ENCODE measurements at places on chromosomes 7 and 10. TPM values are rescaled to one million over a fixed set of nuclear protein-coding genes. Genes with fewer than 3 reads are reported as not detected.

Gene LRIT2
- total RNA-seq = not detected

Gene MRLN
- not detected for total RNA-seq

DNA sequence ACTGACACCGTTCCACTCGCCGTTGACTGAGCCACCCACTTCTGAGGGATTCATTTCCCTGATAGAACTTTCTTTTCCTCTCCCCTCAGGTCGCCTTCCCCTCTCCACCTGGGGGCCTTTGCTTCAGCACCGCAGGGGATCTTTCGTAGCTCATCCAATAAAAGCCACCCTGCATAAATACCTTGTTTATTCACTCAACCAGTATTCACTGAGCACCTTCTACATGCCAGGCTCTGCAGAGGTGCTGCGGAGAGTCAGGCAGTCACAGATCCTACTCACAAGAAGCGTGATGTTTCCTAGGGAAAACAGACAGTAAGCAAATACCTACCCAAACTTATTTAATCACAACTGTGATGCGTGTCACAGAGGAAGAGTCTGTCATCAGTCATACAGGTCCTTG is 127.7 kb downstream of the TEX36 start:
- H3K27ac ChIP-seq = no peak overlapping the region
- H3K36me3 ChIP-seq = no peaks in the 10 kb centered on the region
- H3K4me3 ChIP-seq = no peak overlapping the region
- no peak for DNase-seq
- no peaks in the 10 kb centered on the region for H3K4me1 ChIP-seq
- no peaks in the 10 kb centered on the region for H3K27me3 ChIP-seq

GRCh38 chr7:67455508-67455907 is 458.9 kb downstream of the TYW1 start:
- no peak for DNase-seq
- H3K4me1 ChIP-seq = no peaks in the 10 kb centered on the region
- H3K4me3 ChIP-seq = no peak overlapping the region

DNA sequence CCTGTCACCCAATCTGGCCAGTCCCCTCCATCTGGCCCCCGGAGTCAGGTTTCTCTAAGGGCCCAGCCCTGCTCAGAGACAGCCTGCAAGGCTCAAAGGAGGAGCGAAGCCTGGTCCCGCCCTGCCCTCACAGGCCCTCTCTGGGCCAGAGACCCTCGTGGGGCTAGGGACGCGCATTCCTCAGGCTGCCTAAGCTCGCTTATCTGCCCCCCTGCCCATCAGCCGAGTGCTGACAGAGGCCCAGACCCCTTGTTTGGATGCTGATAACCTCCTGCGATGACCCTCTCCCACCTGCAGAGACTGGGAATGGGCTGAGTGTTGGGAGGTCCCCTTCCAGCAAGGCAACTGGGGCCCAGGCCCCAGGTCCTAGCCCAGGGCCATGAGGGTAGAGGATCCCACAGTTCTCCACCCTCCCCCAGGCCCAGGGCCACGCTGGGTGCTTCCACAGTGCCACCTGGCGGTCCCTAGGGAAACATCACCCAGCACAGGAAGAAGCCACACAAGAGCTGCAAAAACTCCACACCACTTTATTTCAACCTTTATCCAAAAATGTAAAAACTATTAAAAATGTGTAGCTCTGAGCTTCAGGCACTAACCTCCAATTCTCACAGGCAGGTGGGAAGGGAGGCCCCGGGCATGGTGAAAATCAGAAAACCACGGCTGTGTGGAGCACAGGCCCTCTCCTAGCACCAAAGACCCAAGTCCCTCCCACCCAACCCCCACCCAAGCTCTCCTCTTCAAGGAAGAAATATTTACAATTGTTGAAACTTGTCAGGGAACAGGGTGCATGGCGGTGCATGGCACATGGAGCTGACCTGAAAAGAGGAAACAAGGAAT is 2.2 kb downstream of the NPM3 start:
- DNase-seq = peak; percentile 81
- H3K4me3 ChIP-seq = peak overlapping the region; percentile 9
- H3K4me1 ChIP-seq = peaks cover 57% of the 10 kb centered on the region

GRCh38 chr10:21523557-21524008 is 1.9 kb downstream of the SKIDA1 start:
- H3K4me3 ChIP-seq = no peak overlapping the region
- peaks cover 74% of the 10 kb centered on the region for H3K27me3 ChIP-seq

Gene KLF14
- not detected for total RNA-seq

DNA sequence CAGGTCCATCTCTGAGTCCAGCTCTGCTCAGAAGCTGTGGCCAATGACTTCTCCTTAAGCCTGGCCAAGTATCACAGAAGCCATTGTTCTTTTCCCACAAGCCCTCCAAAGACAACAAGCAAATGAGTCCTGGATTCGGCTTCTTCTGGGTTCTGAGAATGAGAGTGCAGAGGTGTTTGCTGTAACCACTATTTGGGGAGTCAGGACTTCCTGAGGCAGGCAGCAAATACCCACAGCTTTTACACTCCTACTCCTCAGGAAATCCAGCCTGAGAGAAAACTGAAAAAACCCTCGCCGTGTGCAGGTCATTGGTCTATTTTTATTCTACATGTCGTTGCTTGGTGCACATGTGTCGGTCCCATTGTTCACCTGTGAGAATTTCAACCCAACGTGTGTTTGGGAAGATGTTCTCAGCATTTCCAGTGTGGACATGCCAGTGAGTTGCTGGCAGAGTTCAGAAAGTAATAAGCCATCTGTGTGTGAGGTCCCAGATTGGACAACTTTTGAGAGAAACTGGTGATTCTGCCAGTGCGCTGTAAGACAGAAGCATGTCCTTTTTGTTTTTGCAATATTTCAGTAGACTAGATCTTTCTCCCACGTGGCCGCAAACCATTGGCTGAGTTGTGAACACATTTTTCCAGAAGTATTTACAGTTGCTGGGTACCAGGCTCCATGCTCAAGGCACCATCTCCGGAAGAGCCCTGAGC is 121.6 kb upstream of the LYZL2 start:
- peak overlapping the region; percentile 41 for H3K4me3 ChIP-seq
- peak; percentile 33 for DNase-seq
- peak overlapping the region; percentile 58 for H3K27ac ChIP-seq
- H3K27me3 ChIP-seq = no peaks in the 10 kb centered on the region
- peaks cover 37% of the 10 kb centered on the region for H3K4me1 ChIP-seq

DNA sequence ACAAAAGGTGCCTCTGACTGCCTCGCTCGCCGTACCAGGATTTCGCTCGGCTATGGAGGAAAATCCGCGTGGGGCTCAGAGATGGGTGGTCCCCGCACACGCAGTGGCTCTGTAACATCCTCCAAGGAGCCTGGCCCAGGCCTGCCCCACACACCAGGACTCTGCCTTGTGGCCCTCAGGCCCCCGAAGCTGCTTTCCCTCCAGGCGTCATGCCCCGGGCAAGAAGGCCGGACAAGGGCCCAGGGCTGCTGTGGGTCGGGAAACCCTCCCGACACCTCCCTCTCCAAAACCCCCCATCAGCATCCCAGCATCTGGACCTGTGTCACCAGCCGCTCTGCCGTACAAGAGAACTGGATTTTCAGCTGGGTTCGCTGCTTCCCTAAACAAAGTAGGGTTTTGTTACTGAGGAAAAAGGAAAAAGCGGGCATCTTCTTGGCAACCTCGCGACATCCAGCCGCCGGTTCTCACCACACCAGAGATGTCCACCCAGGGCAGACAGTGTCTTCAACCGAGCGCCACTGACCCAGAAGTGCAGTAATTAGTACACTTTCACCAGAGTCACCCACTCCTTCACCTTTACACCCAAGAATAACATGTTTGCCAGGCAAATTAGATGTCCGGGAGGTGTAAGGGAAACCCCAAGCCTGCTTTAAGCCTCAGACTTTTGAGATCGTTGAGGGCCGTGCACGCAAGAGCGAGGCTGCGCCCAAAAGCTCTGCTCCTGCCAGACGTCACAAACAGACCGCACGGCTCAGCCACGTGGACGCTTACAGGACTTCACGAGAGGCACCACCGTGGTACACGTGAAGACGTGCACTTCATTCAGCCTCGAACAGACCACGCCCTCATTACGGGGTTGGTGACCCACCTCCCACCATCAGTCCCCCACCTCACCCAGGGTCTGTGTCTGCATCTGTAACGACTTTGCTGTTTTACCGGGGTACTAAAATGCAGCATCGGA is 62.2 kb downstream of the DIP2C start:
- H3K27me3 ChIP-seq = peaks cover 6% of the 10 kb centered on the region
- no peak overlapping the region for H3K27ac ChIP-seq
- H3K36me3 ChIP-seq = no peaks in the 10 kb centered on the region
- H3K4me3 ChIP-seq = no peak overlapping the region
- DNase-seq = no peak
- H3K4me1 ChIP-seq = peaks cover 8% of the 10 kb centered on the region

DNA sequence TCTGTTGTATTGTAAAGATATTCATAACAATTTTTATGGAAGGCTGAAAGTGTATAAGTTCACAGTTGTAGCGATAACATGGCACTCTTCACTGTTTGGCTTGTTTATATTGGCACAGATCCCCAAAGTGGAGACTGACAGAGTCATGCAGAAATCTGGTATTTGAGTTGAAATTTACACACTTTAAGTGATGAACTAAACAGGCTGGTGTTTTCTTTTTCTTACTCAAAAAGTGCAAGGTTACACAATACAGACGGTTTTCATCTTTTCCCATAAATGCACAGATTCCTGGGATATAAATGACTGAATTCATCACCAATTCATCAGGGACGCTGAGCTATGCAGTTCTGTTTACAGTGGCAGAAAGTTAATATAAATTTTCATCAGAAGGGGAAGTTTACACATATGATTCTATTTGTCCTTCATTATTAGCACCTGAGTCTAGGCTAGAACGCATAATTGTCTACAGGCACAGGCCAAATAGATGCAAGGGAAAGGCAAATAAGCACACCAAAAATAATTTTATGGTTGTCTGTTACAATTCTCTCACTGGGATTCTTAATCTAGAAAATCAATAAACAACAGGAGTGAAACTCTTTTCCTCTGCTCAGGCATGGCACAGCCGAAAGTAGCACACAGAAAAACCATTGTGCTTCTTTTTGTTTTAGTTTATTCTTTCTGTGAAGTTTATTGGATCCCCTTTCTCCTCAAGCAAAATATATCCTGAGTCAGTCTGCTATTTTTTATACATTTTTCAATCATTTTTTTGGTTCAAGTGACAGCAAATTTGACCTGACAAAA is 88.0 kb downstream of the FOXP2 start:
- H3K27ac ChIP-seq = no peak overlapping the region
- no peak overlapping the region for H3K4me3 ChIP-seq
- no peaks in the 10 kb centered on the region for H3K4me1 ChIP-seq
- no peaks in the 10 kb centered on the region for H3K36me3 ChIP-seq
- no peak for DNase-seq

GRCh38 chr7:152313831-152314604 is 121.8 kb downstream of the KMT2C start:
- peaks cover 10% of the 10 kb centered on the region for H3K4me1 ChIP-seq
- DNase-seq = no peak
- no peaks in the 10 kb centered on the region for H3K27me3 ChIP-seq
- H3K27ac ChIP-seq = no peak overlapping the region
- H3K4me3 ChIP-seq = no peak overlapping the region
- peaks cover 27% of the 10 kb centered on the region for H3K36me3 ChIP-seq

Gene NEURL1
- 1.1 TPM for total RNA-seq

GRCh38 chr7:33841705-33842129 is 63.6 kb upstream of the BMPER start:
- DNase-seq = no peak
- no peaks in the 10 kb centered on the region for H3K27me3 ChIP-seq
- H3K4me1 ChIP-seq = no peaks in the 10 kb centered on the region
- no peak overlapping the region for H3K4me3 ChIP-seq

DNA sequence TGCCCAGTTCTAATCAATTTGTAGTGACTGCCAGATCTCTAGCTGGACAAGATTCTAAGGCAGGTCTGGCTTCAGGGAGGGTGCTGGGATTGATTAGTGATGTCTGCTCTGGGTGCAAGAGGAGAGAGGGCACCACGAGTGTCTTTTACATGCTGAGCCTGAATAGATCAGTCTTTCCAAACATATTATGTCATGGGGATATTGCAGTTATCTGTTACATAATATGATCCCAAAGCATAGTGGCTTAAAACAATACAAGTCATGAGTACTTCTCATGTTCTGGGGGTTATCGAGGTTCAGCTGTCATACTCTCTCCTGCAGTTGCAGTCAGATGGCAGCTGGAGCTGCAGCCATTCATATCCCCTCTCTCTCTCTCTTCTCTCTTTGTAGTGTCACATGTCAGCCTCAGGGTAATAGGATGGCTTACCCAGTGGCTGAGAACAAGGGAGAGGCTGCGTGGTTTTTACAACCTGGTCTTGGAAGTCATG is 26.0 kb downstream of the SLC29A3 start:
- H3K4me3 ChIP-seq = no peak overlapping the region
- H3K36me3 ChIP-seq = no peaks in the 10 kb centered on the region

GRCh38 chr10:124566222-124566888 is 104.7 kb downstream of the LHPP start:
- H3K36me3 ChIP-seq = no peaks in the 10 kb centered on the region
- H3K27me3 ChIP-seq = no peaks in the 10 kb centered on the region
- DNase-seq = no peak
- no peak overlapping the region for H3K27ac ChIP-seq
- no peak overlapping the region for H3K4me3 ChIP-seq

GRCh38 chr7:159105832-159106811 is 38.5 kb downstream of the VIPR2 start:
- no peaks in the 10 kb centered on the region for H3K4me1 ChIP-seq
- H3K4me3 ChIP-seq = no peak overlapping the region
- no peak for DNase-seq
- H3K27ac ChIP-seq = no peak overlapping the region
- H3K36me3 ChIP-seq = no peaks in the 10 kb centered on the region

DNA sequence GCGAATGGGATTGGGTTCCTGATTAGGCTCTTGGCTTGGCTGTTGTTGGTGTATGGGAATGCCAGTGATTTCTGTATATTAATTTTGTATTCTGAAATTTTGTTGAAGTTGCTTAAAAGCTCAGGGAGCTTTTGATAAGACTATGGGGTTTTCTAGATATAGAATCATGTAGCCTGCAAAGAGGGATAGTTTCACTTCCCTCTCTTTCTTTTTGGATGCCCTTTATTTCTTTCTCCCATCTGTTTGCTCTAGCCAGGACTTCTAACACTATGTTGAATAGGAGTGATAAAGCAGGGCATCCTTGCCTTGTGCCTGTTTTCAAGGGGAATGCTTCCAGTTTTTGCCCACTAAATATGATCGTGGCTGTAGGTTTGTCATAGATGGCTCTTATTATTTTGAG is 40.4 kb upstream of the MPP7 start:
- no peaks in the 10 kb centered on the region for H3K27me3 ChIP-seq
- H3K4me3 ChIP-seq = no peak overlapping the region
- H3K36me3 ChIP-seq = peaks cover 52% of the 10 kb centered on the region
- H3K4me1 ChIP-seq = peaks cover 40% of the 10 kb centered on the region
- DNase-seq = no peak
- no peak overlapping the region for H3K27ac ChIP-seq

DNA sequence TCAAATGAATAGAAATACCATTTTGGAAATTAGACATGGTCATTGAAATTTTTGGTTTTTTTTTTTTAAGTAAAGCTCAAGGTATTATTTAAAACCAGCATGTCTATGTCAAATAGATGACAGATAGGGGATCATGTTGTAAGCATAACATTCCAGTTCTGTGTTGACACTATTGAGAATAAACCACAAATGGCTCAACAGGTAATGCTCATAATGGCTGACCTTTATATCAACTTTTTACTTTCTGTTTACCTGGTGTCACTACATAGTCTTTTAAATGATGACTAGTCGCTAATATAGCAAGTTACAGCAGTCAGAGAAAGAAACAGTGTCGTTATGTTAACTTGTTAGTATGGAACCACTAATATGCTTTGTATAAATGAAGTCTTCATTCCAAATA is 616.0 kb downstream of the GATA3 start:
- H3K4me3 ChIP-seq = no peak overlapping the region
- H3K4me1 ChIP-seq = no peaks in the 10 kb centered on the region
- no peak overlapping the region for H3K27ac ChIP-seq
- no peaks in the 10 kb centered on the region for H3K36me3 ChIP-seq
- H3K27me3 ChIP-seq = no peaks in the 10 kb centered on the region
- no peak for DNase-seq

Measured in activated CD8-positive, alpha-beta T cell treated with anti-CD3 and anti-CD28 coated beads, Interleukin-2, amount 10 ng/mL, durations not matched to agents 7 days and 5 days (primary cell).